SK-MEL-5 (cell line): ENCODE measurements at places on chromosomes 1 and 21. TPM values are rescaled to one million over a fixed set of nuclear protein-coding genes. Genes with fewer than 3 reads are reported as not detected.

Gene NEGR1
- not detected in 2 replicates for total RNA-seq

Gene BSDC1
- 40.7 and 46.8 TPM in 2 replicates for total RNA-seq

Gene RNU1-4
- total RNA-seq: under 0.01 TPM in 1 of 2 replicates, not detected in the other

Gene THEM5
- not detected in 2 replicates for total RNA-seq

Gene TNFRSF4
- total RNA-seq: not detected in 2 replicates

Gene GRIK3
- 0.05 TPM in 1 of 2 replicates, not detected in the other for total RNA-seq

Gene GPR3
- 1.7 and 2.1 TPM in 2 replicates for total RNA-seq

Gene RHCE
- total RNA-seq: 0.37 and 0.77 TPM in 2 replicates

Gene VWA5B1
- not detected in 2 replicates for total RNA-seq

Gene FCRL6
- not detected in 2 replicates for total RNA-seq

Gene HTR6
- 0.16 and 0.29 TPM in 2 replicates for total RNA-seq

Gene FCGR3A
- total RNA-seq: not detected in 2 replicates

Gene KRTAP10-4
- not detected in 2 replicates for total RNA-seq

Gene CSF3R
- total RNA-seq: not detected in 2 replicates

Gene CD101
- not detected in 2 replicates for total RNA-seq

Gene DNASE2B
- total RNA-seq: 0.18 TPM in 1 of 2 replicates, not detected in the other

Gene GSTM3
- 67.6 and 72.1 TPM in 2 replicates for total RNA-seq

Gene ESPN
- total RNA-seq: 0.40 and 0.96 TPM in 2 replicates

Gene ZNF436
- 8.1 and 8.5 TPM in 2 replicates for total RNA-seq

Gene INKA2
- total RNA-seq: 0.48 TPM in 1 of 2 replicates, not detected in the other

Gene IFFO2
- 6.2 and 6.4 TPM in 2 replicates for total RNA-seq

Gene FALEC
- not detected in 2 replicates for total RNA-seq

Gene XCL2
- not detected in 2 replicates for total RNA-seq

Gene C1orf74
- 3.4 and 4.8 TPM in 2 replicates for total RNA-seq

Gene TEKT2
- not detected in 2 replicates for total RNA-seq

Gene TEX38
- not detected in 2 replicates for total RNA-seq

Gene NBPF8
- 7.4 and 9.3 TPM in 2 replicates for total RNA-seq

Gene C1orf87
- total RNA-seq: not detected in 2 replicates

Gene PARP1
- 140 and 142 TPM in 2 replicates for total RNA-seq

Gene USH2A
- total RNA-seq: 0.67 and 0.79 TPM in 2 replicates

Gene F3
- total RNA-seq: 3.0 and 5.1 TPM in 2 replicates

Gene CLCA4
- not detected in 2 replicates for total RNA-seq

Gene DMRTB1
- not detected in 2 replicates for total RNA-seq

Gene PRELP
- total RNA-seq: 0.11 TPM in 1 of 2 replicates, not detected in the other

Gene CHI3L1
- 0.08 TPM in 1 of 2 replicates, not detected in the other for total RNA-seq

Gene NTRK1
- total RNA-seq: 0.32 and 0.53 TPM in 2 replicates

Gene ZMYND12
- total RNA-seq: 0.29 and 1.3 TPM in 2 replicates

Gene SLC19A2
- total RNA-seq: 151 and 163 TPM in 2 replicates

Gene VSIG8
- not detected in 2 replicates for total RNA-seq

Gene DNM3
- total RNA-seq: 0.56 and 0.79 TPM in 2 replicates

Gene FCGR2B
- total RNA-seq: 1.1 and 1.3 TPM in 2 replicates

Gene YY1AP1
- total RNA-seq: 24.9 and 26.2 TPM in 2 replicates

Gene NUP133
- 43.3 and 44.5 TPM in 2 replicates for total RNA-seq

Gene BEST4
- not detected in 2 replicates for total RNA-seq

Gene HAO2
- 0.21 and 0.43 TPM in 2 replicates for total RNA-seq

Gene USF1
- total RNA-seq: 48.9 and 50.4 TPM in 2 replicates

Gene ANKRD45
- total RNA-seq: 0.11 TPM in 1 of 2 replicates, not detected in the other

Gene KRTAP12-2
- not detected in 2 replicates for total RNA-seq

Gene RHBDL2
- not detected in 2 replicates for total RNA-seq

Gene SSX2IP
- 12.8 and 14.0 TPM in 2 replicates for total RNA-seq

Gene COL9A2
- 0.53 and 0.63 TPM in 2 replicates for total RNA-seq

Gene ITLN2
- 0.69 and 0.90 TPM in 2 replicates for total RNA-seq

Gene AKR1A1
- 43.9 and 53.3 TPM in 2 replicates for total RNA-seq

Gene TTC22
- not detected in 2 replicates for total RNA-seq

Gene KRTAP19-1
- total RNA-seq: 0.34 and 1.3 TPM in 2 replicates

Gene MTARC2
- total RNA-seq: 1.2 TPM in 2 replicates
